ENCODE measurements at places on chromosomes 7 and 10.

GRCh38 chr7:158025686-158026600 is 561.7 kb downstream of the PTPRN2 start:
- DNase-seq = no peak

DNA sequence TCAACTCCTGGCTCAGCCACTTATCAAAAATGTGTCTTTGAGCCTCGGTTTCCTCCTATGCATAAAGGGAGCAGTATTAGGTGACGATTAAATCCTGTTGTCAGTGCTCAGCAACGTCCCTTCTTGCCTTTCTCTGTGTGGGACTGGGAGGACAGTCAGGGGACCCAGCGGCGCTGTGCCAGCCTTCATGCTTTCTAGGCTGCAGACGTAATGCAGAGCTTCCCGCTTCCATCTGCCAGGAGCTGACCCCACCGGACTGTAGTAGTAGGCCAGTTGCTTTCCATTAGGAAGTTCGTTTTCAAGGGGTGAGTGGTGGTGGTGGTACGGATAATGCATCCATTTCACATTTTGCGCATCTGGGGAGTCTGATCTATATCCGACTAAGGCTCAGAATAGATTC is 321.8 kb downstream of the PLXNA4 start:
- DNase-seq = no peak

- DNase-seq = no peak
These were observed 151.0 kb upstream of the AHR start for GRCh38 chr7:17147409-17147808.

GRCh38 chr7:73978661-73979563 is 49.1 kb upstream of the ELN start:
- DNase-seq = peak; percentile 80

DNA sequence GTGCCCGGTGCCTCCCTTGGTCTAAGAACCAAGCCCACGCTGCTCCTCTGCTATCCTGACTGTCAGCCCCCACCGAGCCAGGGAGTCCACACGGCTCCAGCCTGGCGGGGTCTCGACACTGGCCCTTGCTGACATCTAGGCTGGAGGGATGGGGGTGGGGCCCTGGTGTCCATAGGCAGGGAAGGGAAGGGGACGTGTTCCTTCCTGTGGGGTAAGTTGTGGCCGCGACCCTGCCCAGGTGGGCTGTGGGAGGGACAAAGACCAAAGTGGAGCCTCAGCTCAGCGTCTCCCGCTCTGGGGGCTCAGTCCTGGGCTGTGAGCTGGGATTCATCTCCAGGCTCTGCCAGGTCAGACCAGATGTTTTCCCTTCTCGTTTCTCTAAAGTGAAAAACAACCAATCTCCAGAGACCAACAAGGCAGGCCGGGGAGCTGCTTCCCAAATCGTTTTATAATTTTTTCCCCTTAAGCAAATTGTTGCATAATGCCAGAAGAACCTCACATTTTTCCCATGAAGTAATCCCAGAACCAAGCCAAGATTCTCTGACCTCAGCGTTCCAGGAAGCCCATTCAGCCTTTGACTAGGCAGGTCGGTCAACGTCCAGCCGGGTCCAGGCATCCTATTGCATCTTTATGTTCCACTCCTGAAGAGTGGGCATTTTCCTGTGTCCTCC is 101.2 kb downstream of the RGS10 start:
- DNase-seq = no peak

GRCh38 chr7:158649279-158649678 is 55.3 kb downstream of the NCAPG2 start:
- peak; percentile 1 for DNase-seq

DNA sequence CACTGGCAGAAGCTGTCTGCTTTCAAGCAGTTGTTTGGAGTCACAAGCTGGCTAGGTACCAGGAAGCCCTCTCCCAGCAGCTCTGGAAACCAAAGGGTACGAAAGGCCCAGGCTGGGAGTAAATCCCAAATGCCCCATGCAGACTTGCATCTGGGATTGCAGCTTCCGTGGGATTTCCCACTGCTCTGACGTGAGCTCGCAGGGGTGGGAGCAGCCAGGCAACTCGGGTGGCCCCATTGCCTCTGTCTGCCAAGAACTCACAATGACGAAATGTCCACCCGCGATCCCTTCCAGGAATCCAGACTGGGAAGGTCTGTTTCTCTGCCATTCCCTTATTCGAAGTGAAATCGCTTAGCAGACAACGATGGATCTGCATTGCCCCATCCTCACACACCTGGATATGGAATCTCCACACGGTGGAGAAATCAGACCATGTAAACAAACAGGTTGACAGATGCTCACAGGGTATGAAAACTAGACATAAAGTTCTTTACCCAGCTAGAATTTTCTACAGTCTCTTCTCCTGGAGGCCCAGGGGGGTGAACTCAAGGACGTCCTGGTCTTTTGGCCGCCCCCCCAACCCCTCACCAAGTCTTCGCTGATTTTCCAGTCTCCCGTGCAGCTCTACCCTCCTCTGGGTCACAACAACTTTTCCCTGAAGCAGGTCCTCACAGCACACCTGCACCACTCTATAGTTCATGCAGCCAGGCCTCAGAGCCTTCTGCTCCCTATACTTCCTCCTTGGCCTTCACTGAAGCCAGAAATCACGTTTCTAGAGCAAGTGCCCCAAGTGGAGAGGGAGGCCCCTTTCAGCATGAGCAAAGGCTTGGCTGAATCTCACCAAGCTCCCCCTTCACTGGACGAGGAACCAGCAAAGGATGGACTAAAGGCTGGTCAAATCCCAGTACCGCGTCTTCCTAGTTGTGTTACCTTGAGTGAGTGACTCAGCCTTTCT is 20.0 kb downstream of the SH3PXD2A start:
- DNase-seq = no peak

GRCh38 chr7:103773726-103774125 is 215.7 kb downstream of the RELN start:
- DNase-seq = no peak

- no peak for DNase-seq
These were observed 733.8 kb downstream of the PARD3 start for GRCh38 chr10:34081347-34081743.

DNA sequence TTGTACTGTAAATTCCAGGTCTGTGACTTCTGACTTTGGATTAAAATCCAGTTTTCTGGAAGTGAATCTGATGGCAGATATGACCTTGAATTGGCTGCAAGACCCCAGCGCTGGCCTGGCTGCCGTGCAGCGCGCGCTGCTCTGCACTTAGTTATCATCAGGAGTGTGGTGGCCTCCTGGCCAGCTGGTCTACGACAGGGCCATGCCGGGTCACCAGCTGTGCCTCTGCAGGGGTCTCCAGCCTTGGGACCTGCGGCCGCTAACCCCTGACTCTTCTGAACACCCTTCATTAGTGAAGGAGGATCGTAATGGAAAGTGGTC is 190.7 kb upstream of the SH2B2 start:
- no peak for DNase-seq

- DNase-seq = no peak
These were observed 96.4 kb upstream of the ETV1 start for GRCh38 chr7:14085901-14086300.

DNA sequence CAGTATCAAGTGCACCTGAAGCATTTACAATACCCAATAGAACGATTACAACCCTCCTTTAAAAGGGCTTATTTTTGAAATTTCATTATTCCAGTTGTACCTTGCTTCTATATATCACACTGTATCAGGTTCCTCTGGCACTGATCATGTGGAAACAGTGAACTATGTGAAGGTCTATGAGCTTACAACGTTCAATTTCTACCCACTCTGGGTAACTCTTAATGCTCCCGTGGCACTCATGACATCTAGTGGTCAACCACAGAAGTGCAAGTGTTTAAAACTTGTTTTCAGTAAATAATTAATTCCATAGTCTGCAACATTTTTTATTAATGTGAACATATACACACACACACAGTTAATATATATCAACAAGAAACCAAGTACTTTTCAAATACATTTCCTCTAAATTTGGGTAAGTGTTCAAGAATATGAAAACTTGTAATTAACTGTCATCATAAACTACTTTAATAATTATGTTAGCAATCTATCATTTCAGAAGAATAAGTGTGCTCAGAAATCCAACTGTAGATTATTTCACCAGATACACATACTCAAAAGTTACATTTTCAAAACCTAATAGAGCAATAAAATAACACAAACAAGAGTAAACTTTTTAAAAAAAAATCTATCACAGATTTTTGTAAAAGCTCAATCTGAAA is 61.0 kb downstream of the MPP7 start:
- peak; percentile 82 for DNase-seq

- peak; percentile 25 for DNase-seq
These were observed 319.0 kb downstream of the GRID1 start for GRCh38 chr10:86047588-86047987.
